PC-3 (cell line): ENCODE measurements at places on chromosomes 6 and 20.

GRCh38 chr6:46204880-46205650 is 34.3 kb upstream of the ENPP5 start:
- DNase-seq, result no peak

GRCh38 chr20:57596998-57597939 is 23.0 kb downstream of the ZBP1 start:
- peak; percentile 72 for DNase-seq

DNA sequence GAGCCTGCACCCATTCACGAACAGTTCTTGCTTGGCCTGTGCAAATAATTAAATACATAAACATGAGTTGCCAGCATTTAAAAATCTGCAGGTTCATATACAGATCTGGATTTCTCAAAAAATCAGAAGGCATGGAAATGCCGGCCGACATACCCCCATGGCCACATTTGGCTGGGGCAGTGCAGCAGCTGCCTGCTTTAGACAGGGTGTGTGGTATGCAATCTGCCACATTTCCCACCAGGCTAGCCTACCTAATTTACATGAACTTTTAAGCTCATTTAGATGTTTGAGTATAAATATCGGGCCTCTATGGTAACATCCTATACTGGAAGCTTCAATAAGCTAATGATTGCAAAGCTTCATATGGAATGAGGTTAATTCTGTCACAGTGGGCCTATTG is 31.5 kb downstream of the PLCB1 start:
- no peak for DNase-seq

DNA sequence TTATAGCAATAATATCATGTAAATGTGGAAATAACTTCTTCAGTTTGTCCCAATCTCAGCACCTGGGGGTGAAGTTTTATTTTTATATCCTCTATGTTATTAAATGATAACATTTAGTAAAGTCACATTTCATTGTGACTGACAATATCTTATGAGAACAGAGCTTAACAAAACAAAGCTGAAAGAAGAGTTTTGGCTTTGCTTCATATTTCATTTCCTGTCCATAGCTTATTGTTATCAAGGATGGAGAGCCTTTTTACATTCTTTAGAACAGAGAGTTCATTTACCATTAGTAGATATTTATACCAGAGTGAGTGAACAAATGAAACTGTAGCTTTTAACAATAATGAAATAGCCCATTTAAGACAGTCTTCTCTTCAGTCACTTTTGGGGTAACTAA is 231.9 kb upstream of the SGK1 start:
- DNase-seq, result no peak

DNA sequence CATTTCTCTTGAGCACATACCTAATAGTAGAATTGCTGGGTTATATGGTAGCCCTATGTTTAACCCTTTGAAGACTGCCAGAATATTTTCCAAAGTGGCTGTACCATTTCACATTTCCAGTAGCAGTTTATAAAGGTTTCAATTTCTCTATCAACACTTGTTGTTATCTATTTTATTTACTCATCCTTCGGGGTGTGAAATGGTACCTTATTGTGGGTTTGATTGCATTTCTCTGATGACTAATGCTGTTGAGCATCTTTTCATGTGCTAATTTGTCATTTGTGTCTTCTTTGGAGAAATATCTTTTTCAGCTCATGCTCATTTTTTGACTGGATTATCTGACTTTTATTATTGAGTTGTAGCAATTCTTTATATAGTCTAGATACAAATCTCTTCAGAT is 5.4 kb downstream of the ENPP4 start:
- DNase-seq, result no peak

- no peak for DNase-seq
These were observed 37.1 kb upstream of the UTRN start for GRCh38 chr6:144248003-144248402.

DNA sequence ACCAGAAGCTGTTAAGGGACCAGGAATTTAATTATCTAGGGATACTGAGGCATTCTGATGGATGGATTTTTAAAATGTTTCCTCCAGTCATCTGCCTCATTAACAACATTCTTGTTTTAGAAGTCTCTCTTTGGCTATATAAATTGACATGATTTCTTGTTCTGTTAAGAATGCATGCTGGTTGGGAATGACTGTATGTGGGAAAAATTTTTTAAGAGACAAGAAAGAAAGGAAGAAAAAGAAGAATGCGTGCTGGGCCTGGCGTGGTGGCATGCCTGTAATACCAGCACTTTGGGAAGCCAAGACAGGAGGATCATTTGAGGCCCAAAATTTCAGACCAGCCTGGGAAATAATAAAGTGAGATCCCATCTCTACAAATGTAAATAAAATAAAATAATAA is 203.6 kb downstream of the GJA1 start:
- no peak for DNase-seq
